Stimulated activated CD8-positive, alpha-beta memory T cell treated with anti-CD3 and anti-CD28 coated beads, Interleukin-15, amount 100 ng/mL, for 24 hours (primary cell): ENCODE measurements at places on chromosomes 4 and X.

DNA sequence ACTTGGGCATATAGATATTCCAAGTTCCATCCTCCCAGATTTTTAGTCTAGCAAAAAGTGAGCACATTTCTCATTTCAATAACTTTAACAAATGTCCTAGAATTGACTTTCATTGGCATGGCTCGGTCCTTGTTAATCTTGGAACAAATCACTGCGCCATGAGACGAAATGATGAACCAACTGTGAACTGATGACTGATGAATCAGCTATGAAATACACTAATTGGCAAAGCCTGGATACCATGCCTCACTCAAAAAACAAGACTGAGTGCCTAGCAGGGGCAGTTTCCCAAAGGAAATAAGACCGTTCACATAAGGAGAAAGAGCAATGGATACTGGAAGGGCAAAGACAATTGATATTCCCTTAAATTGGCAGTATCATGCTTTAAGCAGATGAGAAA, 248.6 kb upstream of the VEGFC start:
- DNase-seq = no peak

DNA sequence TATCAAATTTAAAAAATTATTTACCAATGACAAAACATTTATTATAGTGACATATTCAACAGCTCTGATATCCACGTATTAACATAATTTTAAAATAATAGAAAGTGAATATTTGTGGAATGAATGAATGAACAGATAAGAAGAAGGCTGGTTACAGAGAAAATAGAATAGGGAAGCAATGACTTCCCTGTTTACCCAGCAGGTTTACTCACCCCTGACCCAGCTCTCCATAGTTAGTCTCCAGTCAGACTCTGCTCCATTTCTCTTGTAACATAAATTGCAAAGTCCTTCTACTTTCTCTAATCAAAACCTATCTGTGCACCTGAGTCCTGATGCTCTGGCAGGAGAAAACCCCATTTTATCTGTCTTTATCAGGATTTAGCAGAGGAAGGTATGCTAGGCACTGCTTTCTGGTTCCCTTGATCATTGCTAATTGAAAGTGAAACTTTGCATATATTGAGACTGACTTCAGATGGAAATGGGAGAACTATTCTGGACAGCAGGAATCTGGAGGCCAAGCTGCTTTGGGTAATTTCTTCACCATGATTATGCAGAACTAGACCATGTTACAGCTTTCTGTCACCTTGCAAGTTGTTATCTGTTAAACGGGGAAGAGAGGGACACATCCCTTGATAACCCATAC, 363.0 kb downstream of the FAT4 start:
- DNase-seq = no peak

- no peak for DNase-seq
These were observed 139.3 kb upstream of the VCX2 start for GRCh38 chrX:8310409-8310808.

DNA sequence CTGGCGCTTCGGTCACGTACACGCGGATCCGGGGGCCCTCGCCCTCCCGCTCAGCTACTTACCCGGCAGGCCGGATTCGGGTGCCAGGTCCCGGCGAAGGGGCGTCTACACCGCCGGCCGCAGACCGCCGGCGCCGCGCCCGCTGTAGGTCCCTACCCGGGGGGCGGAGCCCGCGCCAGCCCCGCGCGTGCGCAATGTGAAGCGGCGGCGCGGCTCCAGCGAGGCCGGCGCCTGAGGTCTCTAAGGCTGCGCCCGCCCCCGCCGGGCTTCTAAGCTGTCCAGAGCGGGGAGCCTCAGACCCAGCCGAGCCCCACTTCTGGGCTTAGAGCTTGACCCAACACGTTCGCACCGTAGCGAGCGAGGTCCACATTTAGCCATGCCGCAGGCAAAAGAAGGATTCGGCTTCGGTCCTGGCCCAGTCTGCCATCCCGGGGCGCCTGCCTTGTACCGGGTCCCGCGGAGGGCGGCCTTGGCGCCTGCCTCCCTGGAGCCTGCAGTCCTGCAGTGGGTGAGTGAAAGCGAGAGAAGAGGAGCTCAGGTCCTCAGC, at the start of gene ZNF518B:
Gene ZNF518B, minus strand, starts transcription at position 172 of the 547 bp plus-strand sequence. CDS start 11,098 bp downstream, outside the sequence.
- DNase-seq = peak; percentile 70

DNA sequence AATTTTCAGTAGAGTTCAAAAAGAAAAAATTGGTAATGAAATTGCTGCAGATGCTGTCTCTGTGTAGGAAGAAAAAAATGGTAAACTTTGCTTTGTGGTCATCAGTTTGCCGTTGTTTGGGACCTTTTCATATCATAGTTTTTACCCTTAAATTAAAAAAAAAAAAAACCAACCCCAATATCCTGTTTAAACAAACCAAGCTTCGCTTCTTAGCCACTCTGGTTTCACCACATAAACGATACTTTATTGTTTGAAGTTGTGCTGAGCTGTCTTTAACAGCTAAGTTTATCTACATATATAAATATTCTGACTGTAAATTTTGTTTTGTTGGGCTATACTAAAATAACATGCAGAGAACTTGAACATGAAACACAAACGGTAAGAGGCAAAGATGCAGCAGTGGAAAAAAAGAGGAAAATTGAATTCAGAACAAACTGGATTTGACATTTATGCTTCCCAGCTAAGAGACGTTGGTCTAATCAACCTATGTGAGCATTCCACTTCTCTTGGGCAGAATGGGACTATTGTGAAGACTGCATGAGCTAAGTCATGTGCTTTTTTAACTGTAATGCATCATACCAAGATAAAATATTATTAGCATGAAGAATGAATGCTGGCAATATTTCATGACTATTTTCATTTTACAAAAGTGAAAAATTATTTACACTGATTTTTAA, 15.7 kb upstream of the H2AZ1 start:
- no peak for DNase-seq

DNA sequence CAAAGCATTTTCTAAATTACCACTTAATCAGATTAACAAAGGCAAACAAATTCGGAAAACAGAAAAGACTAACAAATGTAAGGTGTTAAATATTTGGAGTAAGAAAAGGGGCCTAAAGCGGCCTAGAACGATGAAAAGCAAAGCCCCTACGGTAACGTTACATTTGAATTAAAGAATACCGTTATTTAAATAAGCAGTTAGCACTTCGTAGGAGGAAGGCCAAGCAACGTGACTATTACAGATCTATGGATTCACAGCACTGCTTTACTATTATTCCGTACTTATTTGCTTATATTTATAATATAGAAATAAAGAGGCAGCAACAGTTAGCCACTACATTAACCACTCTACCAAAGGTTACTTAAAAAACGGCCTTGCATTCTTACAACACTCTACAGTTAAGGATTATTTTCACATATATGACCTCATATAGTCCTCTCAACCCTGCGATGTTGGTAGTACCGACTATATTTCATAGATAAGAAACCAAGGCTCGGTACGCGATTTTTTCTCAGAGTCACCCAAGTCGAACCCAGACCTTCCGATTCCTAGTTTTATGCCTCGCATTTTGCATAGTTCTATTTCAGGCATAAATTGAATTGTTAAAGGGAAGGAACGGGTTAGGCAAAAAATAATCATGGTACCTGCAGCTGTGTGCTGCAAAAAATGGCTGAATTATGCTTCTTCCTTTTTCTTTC, 2.9 kb downstream of the KLHL15 start:
- no peak for DNase-seq

- no peak for DNase-seq
These were observed 206.4 kb upstream of the JADE1 start for GRCh38 chr4:128603081-128603480.

GRCh38 chrX:75151827-75152592, 4.1 kb downstream of the ABCB7 start:
- DNase-seq = no peak

GRCh38 chrX:39020051-39020669, 218.9 kb downstream of the MID1IP1 start:
- no peak for DNase-seq

DNA sequence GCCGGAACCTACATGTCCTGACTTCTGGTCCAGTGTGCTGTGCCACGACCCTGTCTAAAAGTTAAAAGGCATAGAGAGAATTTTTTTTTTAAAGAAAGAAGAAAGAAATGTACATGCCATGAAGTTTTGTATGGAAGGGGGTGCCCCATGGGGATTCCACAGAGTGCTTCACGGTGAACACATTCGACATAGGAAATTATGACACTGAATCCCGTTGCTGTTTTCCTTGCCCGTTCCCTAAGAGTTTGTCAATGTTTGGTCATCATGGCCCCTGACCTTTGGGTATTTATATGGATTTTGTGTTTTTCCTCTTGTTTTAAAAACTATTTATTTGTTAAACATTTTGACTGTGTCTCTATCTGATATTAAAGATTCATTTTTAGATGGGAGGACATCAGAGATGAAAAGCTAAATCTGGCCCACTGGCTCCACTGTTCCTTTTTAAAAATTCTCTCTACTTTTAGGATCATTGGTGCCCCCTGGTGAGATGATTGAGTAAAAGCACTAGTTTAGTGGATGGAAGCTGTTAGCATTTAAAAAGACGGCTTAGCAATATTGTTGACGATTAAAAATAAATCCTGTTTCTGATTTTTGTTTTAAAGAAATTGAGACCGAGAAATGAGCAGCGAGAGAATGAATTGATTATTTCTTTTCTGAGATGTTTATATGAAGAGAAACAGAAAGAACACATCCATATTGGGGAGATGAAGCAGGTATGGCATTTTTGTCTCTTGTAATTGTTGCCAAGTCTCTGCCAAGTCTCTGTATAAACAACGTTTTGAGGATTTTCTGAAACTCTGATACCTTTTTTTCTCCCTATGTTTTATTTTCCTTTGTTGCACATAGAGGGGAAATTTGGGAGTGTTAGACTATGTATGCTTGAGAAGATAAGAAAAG, 75.0 kb downstream of the PTTG2 start:
- DNase-seq = no peak

GRCh38 chr4:95068818-95069478, 311.2 kb downstream of the BMPR1B start:
- DNase-seq = no peak

DNA sequence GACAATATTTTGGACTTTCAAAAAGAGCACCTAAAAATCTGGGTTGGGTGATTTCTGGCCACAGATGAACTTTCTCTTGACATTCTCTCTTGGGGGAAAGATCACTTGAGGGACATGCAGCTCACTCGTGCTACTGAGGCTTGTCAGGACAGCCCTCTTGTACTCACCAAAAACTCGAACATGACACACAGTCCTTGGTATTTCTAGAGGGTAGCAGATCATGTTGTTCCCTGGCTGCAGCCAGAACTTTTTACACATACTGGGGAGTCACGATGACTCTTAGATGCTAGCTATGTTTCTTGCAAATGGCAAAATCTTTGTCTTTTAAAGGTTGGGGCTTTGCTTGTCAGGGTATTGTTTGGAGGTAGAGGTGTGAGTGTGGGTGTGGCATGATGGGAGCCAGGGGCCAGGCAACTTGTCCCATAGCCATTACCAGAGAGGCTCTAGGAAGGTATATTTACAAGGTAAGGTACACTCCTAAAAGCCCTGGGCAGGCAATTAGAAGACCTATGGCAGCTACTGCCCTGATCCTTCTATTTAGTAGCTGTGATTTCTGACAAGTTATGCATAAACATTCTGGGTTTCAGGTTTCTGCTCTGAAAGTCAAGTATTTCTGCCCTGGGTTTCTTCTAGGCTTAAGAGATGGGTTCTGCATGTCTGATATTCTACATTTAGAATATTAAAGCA, 241.7 kb upstream of the TLL1 start:
- DNase-seq = no peak

GRCh38 chr4:162878096-162878495, 288.6 kb downstream of the NAF1 start:
- DNase-seq = no peak

- DNase-seq = no peak
These were observed 175.6 kb downstream of the SNCA start for GRCh38 chr4:89661173-89661899.

GRCh38 chrX:47643926-47644325, 6.4 kb downstream of the ELK1 start:
- DNase-seq = no peak

GRCh38 chr4:99846891-99847290, 30.3 kb downstream of the DAPP1 start:
- no peak for DNase-seq

GRCh38 chr4:173520921-173521466, 9.0 kb downstream of the HAND2 start:
- no peak for DNase-seq

DNA sequence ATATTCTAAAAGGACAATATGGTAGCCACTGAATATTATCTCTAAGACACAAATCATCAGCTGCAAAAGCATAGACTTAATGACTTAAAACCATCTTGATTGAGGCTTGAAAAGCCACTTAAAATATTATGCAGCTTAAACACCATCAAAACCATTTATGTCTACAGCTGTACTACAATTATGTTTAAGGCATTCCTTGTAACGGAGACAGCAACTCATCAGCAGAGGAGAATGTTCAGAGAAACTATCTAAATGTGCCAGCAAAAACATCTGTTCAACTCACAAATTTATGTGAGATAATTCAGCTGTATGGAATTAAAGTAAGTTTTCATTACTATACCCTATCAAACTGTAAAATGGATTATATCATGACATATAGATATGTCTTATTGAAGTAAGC, 147.9 kb upstream of the CTSO start:
- no peak for DNase-seq

GRCh38 chr4:20809812-20810211, 109.6 kb downstream of the PACRGL start:
- DNase-seq = no peak

GRCh38 chr4:3346146-3346545, 53.3 kb downstream of the RGS12 start:
- DNase-seq = no peak

DNA sequence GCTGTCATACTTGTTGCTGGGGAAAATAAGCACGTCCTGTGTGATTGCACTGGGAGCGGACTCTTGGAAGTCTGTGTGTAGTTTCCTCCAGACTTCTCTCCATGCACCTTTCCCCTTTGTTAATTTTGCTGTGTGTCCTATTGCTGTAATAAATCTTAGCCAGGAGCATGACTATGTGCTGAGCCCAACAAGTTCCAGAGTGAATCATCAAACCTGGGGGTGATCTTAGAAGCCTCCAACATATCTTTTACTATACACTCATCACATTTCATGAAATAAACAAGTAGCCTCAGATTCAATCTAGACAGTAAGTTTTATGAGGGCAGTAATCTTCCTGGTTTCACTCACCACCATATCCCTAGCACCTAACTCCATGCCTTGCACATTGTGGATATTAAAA, 43.3 kb upstream of the FGF13 start:
- DNase-seq = no peak

GRCh38 chrX:3549411-3549911, 164.0 kb downstream of the PRKX start:
- no peak for DNase-seq

GRCh38 chr4:54173281-54173912, 55.7 kb upstream of the PDGFRA start:
- no peak for DNase-seq

- DNase-seq = no peak
These were observed 22.3 kb upstream of the HTRA3 start for GRCh38 chr4:8247047-8247930.

DNA sequence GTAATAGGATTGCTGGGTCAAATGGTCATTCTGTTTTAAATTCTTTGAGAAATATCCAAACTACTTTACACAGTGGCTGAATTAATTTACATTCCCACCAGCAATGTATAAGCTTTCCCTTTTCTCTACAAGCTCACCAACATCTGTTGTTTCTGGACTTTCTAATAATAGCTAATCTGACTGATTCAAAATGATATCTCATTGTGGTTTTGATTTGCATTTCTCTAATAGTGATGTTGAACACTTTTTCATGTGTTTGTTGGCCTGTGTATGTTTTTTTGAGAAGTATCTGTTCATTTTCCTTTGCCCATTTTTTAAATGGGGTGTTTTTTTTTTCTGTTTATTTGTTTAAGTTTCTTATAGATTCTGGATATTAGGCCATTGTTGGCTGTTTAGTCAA, 659.0 kb upstream of the GNPDA2 start:
- DNase-seq = no peak
